Hematopoietic multipotent progenitor cell treated with erythropoietin and hydrocortisone succinate and interleukin-3 and kit ligand, for 8 days (in vitro differentiated cells): ENCODE measurements at places on chromosomes 2 and 18.

DNA sequence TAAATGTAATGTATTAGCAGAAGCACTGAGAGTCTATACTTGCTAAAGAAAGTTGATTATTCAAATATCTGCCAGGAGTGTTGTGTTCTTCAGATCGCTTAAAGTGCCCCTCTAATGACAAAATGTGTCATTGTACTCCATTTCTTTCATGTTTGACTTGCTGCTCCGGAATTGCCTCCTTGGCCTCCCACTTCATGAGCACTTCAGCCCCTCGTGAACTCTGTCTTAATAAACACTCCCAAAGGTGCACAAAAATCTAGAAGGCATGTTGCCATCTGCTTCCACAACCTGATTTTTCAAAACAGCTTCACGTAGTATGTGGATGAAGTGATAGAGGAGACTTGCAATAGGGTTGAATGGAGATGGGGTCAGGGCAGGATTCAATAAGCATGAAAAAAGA, 396.1 kb downstream of the TDRD15 start:
- no peak for DNase-seq

- DNase-seq: no peak
Observed at GRCh38 chr2:208645226-208645625, 238.6 kb downstream of the PTH2R start.

GRCh38 chr2:173874003-173874893, 90.9 kb downstream of the SP3 start:
- DNase-seq: no peak

DNA sequence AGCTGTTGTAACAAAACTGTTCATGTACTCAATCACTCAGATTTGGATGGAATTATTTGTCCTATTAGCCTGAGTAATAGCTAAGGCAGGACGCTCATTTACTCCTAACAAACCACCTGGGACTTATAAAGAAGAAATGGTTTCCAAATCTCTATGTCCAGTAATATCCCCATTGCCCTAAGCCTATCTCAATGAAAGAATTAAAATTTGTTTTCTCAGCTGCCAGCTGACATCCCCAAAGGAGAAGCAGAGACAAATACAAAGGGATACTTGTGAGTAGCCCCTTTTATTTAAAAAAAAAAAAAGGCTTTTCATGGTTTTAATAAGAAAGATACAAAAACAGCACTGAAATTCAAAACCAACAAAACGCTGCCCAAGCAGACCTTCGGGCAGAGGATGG, 211.4 kb upstream of the PARD3B start:
- DNase-seq: no peak

DNA sequence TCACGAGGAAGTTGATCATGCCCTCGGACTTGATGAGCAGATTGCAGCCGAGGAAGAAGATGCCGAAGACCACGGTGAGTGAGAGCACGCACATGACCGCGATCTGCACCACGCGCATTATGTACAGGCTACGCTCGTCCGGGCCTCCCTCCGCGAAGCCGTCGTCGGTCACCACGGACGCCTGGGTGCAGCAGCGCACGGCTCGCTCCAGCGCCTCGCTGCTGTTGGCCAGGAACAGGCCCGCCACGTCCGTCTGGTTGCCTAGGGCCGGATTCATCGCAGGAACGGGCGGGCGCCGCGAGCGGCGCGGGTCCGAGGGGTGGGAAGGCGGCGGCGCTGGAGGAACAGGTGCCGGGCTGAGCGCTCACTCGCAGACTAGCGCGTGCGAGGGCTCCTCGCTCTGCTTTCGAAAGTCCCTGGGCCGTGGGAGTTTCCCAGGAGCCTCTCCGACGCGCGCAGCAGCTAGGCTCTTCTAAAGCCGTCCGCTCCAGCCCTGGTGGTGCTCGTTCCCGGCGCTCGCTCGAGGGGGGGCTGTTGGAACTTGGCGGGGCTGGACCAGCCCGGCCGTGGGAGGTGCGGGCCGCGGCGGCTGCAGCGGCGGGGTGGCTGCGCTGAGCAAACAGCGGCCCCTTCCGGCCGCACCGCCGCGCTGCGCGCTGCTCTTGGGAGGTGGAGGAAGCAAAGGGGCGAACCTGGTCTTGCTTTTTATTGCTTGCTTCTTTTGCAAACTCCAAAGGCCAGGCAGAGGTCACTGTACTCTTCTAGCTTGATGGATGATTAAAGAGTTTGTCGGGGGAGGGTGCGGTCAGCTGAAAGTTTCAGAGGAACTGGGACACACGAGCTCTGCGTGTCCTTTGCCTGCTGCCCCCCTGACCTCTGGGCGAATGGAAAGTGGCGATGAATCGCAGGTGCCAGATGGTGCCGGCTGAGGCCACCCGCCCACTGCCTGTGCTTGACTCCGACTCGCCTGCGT, at the start of gene RPRM:
Gene RPRM (minus strand): TSS at position 474 of the 973 bp plus-strand sequence. CDS start 197 bp downstream, at position 277.
- peak; percentile 41 for DNase-seq

DNA sequence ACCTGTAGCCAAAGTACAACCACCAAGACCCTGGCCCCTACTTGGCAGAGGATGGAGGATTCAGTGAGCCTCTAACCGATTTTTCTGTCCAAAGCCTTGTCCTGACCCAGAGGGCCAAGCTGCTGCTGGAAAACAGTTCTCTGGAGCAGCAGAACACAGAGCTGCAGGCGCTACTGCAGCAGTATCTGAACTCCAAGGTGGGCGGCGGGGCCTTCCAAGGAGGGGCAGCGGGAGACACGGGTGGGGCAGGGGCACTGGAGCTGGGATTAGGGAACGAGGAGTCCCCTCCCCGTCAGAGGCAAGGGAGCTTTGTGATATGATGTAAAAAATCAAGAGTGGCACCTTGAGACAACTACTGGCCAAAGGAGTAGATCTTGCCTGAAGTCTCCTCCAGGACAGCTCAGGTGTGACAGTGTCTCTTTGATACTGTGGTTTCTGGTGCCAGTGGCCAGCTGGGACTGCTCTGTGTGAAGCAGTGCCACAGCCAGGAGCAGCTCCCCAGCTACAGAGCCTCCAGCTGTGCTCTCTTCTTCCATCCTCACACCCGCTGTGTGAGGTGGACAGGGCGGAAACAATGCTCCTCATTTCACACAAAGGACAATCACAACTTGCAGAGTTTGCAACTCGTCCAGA, 22.8 kb downstream of the OTOF start:
- no peak for DNase-seq

DNA sequence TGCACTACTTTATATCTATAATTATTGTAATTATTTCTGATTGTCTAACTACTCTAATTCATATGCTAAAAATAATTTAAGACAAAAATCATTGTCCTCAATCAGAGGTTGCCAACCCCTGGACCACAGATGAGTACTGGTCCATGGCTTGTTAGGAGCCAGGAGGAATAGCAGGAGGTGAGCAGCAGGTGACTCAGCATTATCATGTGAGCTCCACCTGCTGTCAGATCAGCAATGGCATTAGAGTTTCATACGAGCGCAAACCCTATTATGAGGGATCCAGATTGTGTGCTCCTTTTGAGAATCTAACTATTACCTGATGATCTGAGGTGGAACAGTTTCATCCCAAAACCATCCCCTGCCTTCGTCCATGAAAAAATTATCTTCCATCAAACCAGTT, 1434.4 kb downstream of the LRP1B start:
- DNase-seq: no peak

DNA sequence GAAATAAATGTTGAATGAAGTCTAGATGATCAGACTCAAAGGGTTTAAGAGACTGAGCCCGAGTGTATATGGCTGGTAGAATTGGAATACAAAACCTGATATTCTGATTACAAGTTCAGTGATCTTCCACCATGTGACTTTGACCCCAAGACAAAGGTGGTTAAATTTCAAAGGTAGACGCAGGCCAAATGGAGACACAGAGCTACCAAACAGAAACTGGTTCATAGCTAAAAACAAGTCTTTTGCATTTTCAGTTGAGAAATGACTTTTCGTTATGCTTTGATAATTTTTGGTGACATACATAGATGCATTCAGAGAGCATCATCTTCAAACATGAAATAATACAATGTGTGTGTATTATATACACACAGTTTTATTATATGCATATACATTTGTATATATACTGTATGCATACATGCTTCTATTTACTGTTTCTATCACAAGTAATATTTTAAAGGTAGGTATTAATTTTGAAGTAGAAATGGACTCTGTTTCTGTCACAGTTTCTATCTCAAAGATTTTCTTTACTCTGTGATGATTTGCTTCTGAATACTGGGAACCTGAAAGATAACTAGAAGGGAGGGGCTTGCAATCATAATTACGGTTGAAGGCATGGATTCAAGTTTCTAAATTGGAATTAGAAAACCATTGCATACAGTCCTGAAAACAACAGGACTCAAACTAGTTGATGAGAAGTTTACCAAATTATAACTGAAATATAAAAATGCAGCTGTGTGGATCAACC, 142.3 kb downstream of the ABCA12 start:
- DNase-seq: no peak

GRCh38 chr2:131566371-131566770, 38.7 kb downstream of the CCDC74A start:
- no peak for DNase-seq

DNA sequence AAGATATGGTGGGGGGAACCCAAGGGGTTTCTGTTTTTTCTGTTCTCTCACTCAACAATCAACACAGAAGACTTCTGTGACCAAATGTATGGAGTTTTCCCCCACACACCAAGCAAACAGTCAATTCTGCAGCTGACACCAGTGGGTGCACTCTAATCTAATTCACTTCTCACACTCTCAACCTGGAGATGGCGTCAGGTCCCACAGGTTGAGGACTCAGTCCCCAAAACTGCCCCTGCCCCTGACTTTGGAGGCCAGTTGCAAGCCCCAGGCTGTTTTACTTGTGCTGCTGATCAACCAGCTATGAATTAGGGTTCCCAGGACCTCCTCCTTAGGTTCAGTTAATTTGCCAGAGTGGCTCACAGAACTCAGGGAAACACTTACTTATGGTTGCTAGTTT, 6.2 kb downstream of the RNU2-63P start:
- no peak for DNase-seq

DNA sequence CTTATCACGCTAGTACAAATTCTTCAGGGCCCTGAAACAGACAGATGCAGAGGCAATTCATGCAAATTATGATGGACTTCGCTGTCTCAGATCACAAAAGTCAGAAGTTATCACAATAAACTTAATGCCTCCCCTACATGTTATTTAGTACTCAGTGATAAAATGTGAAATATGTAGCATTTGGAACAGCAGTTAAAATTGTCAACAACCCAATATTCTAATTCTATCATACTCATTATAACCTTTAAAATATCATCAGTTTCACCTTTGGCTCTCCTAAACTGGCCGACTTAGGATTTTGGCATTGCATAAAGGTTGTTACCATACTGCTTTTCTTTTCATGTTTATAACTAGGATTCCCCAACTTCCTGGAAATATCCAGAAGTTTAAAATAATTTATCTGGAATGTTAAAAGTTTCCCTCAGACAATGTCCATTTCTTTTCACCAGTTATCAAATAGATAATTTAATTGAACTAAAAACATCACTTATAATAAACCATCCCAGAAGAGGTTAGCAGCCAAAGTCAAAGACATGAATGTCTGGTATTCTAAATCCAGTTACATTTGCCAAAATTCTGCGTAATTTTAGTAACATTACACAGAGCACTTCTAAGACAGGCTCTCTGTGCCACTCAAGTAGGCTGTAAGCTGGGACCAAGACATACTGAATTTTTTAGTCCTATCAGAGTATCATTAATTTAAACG, 239.8 kb downstream of the RBM43 start:
- no peak for DNase-seq

DNA sequence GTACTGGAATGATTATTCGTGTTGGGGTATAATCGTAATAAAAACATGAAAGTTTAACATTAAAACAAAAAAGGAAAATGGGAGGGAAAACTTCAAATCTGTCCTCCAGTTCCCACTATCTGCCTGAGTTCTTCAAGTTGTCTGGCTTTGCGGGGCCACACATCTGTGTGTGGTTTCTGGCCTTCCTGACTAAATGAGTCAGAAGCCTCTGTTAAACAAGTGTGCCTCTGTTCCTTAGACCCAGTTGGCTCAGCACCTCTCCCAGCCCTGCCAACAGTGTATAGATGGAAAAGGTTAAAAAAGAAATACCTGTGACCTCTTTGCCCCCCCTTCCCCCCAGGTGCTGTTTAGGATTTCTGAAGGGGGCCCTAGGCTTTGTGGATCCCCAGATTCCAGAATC, 30.2 kb downstream of the XDH start:
- DNase-seq: no peak

DNA sequence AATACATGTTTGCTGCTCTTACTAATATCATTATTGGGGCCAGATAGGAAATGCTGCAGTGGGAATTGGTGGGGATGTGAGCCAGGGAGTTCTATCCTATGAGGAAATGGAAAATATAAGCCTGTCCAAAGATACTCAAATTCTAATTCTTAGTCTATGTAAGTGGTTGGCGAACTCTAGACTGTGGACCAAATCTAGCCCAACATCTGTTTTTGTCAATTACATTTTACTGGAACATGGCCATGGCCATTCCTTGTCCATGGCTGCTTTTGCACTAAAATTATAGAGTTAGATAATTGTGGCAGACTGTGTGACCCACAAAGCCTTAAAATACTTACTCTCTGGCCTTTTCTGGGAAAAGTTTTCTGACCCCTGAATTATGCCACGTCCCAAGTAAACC, 113.3 kb downstream of the MGAT5 start:
- no peak for DNase-seq

DNA sequence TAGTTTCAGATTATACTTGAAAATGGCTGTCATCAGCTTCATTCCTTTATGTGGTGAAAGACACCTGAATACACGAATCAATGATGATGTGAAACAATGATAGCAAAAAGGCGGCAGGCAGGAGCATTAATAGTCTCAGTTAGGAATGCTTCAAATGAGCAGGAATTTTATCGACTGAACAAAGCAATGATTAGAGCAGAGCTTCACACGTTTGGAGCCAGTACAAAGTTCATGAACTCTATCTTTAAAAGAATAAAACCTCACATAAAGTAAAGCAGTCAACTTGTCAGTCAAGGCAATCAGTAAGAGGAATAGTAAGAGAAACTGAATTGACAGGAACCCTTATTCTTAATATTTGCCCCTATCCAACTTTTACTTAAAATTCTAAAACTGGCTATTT, 78.4 kb upstream of the SERTAD2 start:
- no peak for DNase-seq

DNA sequence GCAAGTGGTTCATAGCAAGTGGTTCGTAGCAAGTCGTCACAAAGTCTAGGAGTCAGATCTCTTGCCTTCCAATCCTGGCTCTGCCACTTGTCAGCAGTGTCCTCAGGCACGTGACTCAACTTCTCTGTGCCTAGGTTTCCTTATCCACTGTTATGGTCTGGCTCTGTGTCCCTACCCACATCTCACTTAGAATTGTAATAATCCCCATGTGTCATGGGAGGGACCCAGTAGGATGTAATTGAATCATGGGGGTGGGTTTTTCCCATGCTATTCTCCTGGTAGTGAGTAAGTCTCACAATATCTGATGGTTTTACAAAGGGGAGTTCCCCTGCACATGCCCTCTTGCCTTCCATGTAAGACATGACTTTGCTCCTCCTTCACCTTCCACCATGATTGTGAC, 51.8 kb upstream of the AP1S3 start:
- no peak for DNase-seq

DNA sequence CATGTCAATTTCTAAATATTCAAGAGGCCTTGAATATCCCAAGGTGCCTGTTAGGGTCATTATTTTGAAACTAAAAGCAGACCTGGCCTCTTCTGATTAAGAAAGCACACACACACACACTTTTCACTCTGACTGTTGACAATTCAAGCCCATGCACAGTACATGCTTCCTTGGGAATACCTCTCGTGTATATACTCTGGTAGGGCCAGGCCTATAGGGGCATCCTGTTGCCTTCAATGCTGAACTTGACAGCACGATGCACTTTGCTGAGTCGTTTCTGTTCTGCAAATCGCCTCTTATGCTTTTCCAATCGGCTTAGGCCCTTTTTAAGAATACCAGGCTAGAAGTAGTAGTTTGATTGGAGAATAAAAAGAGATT, 40.6 kb downstream of the IWS1 start:
- no peak for DNase-seq
